ENCODE measurements at places on chromosomes 12 and 14. TPM values are rescaled to one million over a fixed set of nuclear protein-coding genes. Genes with fewer than 3 reads are reported as not detected.
A peak's percentile ranks its signal among the peaks of the same experiment; 100 is the strongest.

DNA sequence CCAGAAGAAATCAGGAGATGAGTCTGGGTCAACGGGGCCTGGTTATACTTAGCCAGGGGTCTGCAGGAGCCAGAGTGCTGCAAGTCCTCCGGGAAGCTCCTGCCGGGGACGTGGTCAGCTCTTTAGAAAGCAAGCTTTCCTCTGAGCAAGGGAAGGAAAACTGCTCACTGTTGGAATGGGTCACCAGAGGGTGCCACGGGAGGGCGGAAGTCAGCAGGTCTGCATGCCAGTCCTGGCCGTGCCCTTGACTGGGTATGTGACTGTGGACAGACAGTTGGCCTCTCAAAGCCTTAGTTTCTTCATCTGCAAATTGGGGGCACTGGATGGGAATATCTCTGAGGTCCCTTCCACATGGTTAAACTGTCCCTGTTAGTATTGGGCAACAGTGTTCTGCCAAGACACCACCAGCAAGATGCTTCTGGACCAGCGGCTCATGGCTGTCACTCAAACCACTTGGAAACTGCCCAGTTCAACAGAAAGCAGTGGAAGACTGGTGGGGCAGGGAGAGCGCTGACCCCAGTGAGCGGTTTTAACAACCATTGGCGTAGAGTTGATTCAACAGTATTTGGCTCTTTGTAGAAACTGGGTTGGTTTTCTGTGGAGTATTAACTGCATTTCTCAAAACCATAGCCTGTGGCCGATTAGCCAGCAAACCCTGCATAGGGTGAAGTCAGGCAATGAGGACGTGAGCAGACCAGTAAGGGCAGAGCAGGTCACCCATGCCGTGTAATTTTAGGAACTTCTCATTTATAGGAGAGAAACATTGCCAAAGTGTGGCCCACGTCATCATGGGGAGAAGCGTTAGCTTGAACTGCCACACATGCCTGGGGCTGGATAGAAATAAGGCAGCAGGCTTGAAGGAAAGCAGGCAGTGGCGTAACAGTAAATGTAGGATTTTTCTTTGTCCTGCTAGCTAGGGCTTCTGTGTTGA is 163.9 kb upstream of the PRMT8 start:
- no peak overlapping the region for H3K27ac ChIP-seq
- no peaks in the 10 kb centered on the region for H3K36me3 ChIP-seq
- H3K27me3 ChIP-seq = no peaks in the 10 kb centered on the region

DNA sequence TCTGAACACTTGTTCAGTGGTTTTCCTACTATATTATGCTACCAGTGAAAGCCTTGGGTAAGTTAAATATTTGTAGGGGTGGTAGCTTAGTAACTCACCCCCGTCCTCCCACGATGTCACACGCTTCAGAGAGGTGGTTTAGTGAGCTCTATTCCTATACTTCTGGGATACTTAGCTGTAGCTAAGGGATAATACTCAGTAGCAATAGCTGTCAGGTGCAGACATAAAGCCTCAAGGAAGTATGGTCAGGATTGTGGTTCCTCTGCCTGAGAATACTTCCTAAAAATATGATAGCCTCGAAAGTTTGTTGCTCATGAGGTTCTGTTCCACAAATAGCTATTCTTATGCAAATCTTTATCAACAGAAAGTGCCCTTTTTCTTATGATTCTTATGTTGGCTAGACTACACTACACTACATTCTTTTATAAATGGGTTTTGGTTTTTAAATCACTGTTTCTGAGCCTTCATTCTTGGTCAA is 11.9 kb downstream of the DLST start:
- H3K27ac ChIP-seq = no peak overlapping the region
- H3K27me3 ChIP-seq = no peaks in the 10 kb centered on the region
- H3K4me1 ChIP-seq = no peaks in the 10 kb centered on the region
- no peak overlapping the region for H3K4me3 ChIP-seq
- peaks cover 17% of the 10 kb centered on the region for H3K36me3 ChIP-seq
- DNase-seq = no peak

Gene IL26
- not detected for total RNA-seq

DNA sequence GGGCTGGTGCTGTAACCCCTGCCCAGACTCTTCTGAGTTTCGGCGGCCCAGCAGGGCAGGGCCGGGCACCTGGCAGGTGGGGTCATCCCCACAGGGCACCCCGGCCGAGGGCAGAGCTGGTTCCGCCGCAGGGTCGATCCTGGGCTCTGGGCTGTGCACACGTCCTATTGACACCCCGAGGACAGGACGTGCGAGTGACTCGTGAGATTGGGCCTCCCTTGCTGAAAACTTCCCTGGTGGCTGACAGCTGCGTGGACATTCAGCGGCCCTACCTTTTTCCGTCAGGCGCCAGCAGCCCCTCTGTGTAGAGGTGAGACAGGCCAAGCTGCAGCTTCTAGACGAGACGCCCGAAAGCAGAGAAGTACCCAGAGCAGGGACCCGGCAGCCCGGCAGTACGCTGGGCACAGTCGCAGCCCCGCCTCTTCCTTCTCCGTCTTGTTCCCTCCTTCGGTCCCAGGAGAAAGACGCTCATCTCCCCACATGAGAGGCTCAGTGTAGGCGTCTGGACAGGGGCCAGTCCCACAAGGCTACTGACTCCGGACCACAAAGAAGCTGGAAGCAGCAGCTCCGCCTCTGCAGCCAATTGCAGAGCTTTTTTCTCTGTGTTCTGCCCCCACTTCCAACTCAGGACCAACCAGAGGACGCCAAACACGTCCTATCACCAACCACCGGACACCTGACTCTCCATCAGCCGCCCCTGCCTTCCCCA is at the start of gene LRCOL1:
Gene LRCOL1 (minus strand): TSS at position 532 of the 709 bp plus-strand sequence. CDS start 4,331 bp downstream, outside the sequence.
- H3K27me3 ChIP-seq = no peaks in the 10 kb centered on the region
- no peak for DNase-seq
- no peaks in the 10 kb centered on the region for H3K4me1 ChIP-seq
- H3K4me3 ChIP-seq = no peak within 1 kb of the TSS
- no peak within 1 kb of the TSS for H3K27ac ChIP-seq

Gene SMAGP
- 8.4 TPM for total RNA-seq

Gene G2E3
- total RNA-seq = 15.9 TPM

Gene SOX5
- 54.2 TPM for total RNA-seq

DNA sequence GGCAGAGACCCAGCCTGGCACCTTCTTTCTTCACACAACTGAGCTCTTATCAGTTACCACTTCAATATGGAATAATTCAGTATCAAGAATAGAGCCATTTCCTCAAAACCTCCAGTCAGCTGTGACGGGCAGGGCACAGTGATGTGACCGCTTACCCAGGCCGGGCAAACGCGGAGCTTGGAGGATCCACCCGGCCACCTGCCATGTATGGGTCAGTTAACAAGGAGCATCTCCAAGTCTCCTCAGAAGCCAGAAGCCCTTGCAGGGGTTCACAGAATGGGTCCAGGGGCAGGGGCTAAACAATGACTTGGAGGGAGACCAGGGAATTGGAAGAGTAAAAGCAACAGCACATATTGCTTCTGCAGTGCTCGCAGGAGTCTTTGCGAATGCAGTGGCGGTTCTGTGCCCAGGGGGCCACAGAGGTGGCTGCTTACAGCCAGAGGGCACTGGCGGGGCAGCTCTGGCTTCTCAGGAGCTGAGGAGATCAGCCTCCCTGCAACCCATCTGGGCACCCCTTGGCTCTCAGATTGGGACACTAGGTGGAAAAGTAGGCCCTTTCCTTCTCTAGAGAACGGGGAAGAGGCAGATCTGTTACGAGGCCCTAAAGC is 162.3 kb downstream of the CALM1 start:
- no peaks in the 10 kb centered on the region for H3K4me1 ChIP-seq
- H3K4me3 ChIP-seq = no peak overlapping the region
- DNase-seq = peak; percentile 33

- no peaks in the 10 kb centered on the region for H3K4me1 ChIP-seq
- no peak overlapping the region for H3K4me3 ChIP-seq
- H3K27me3 ChIP-seq = no peaks in the 10 kb centered on the region
- no peak overlapping the region for H3K27ac ChIP-seq
Measured at GRCh38 chr14:50612806-50613205, 52.9 kb downstream of the ATL1 start.

DNA sequence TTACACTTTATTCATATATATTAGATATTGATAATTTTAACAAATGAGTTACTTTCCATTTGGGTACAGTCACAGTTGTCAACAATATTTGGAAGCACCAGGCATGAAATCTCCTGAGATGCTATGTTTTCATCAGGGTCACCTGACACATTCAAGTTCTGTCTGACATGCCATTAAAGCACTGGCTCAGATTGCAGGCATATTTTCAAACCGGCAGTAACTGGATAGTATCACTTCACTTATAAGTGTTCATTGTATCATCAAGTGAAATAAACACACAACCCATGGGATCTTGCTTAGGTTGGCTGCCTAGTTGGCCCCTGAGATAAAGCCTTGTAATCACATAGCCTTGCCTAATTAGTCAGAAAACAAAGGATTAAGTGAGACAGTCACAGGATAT is 4.8 kb downstream of the IFNG start:
- H3K36me3 ChIP-seq = no peaks in the 10 kb centered on the region
- no peak overlapping the region for H3K4me3 ChIP-seq
- H3K27me3 ChIP-seq = no peaks in the 10 kb centered on the region
- no peaks in the 10 kb centered on the region for H3K4me1 ChIP-seq

Gene CCNB1IP1
- 34.6 TPM for total RNA-seq

DNA sequence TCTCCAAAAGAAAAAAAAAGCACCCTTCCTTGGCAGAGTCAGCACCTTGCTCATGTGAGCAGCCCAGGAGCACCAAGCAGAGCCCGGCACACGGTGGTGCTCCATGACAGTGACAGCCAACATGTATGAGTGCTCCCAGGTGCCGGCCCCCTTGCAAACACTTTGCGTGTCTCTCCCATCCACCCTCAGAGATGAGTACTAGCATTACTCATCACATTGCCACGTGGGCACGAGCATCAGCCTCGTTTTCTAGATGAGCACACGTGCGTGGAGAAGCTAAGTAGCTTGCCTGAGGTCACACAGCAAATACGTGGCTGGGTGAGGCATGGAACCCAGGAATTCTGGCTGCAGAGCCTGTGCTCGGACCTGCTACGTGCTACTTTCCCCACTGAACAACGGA is 177.9 kb upstream of the PRMT8 start:
- no peaks in the 10 kb centered on the region for H3K36me3 ChIP-seq
- H3K4me1 ChIP-seq = no peaks in the 10 kb centered on the region
- H3K27me3 ChIP-seq = no peaks in the 10 kb centered on the region

GRCh38 chr14:54567224-54567638 is 303 bp downstream of the SAMD4A start:
- H3K27me3 ChIP-seq = no peaks in the 10 kb centered on the region
- peak overlapping the region; percentile 95 for H3K27ac ChIP-seq
- H3K36me3 ChIP-seq = no peaks in the 10 kb centered on the region
- H3K4me1 ChIP-seq = no peaks in the 10 kb centered on the region
- H3K4me3 ChIP-seq = peak overlapping the region; percentile 98
- peak; percentile 82 for DNase-seq

Gene IRAK3
- 29.7 TPM for total RNA-seq

DNA sequence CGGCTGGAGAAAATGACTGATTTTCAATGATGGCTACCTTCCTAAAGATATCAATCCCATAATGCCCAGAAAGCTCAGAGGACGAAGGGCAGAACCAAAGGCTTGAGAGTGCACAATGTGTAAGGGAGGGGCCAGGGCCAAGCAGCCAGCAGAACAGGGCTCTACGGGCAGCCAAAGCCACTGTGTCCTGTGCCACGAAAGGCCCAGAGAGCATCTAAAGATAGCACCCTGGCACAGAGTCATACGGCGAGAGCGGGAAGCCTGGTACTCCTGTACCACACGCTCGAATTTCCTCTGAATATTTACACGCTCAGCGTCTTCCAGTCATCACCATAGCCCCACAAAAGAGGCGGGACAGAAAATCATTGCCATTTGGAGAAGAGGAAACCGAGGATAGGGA is 39.5 kb downstream of the PRMT8 start:
- no peak overlapping the region for H3K27ac ChIP-seq
- H3K4me3 ChIP-seq = no peak overlapping the region
- H3K27me3 ChIP-seq = no peaks in the 10 kb centered on the region
- DNase-seq = no peak

DNA sequence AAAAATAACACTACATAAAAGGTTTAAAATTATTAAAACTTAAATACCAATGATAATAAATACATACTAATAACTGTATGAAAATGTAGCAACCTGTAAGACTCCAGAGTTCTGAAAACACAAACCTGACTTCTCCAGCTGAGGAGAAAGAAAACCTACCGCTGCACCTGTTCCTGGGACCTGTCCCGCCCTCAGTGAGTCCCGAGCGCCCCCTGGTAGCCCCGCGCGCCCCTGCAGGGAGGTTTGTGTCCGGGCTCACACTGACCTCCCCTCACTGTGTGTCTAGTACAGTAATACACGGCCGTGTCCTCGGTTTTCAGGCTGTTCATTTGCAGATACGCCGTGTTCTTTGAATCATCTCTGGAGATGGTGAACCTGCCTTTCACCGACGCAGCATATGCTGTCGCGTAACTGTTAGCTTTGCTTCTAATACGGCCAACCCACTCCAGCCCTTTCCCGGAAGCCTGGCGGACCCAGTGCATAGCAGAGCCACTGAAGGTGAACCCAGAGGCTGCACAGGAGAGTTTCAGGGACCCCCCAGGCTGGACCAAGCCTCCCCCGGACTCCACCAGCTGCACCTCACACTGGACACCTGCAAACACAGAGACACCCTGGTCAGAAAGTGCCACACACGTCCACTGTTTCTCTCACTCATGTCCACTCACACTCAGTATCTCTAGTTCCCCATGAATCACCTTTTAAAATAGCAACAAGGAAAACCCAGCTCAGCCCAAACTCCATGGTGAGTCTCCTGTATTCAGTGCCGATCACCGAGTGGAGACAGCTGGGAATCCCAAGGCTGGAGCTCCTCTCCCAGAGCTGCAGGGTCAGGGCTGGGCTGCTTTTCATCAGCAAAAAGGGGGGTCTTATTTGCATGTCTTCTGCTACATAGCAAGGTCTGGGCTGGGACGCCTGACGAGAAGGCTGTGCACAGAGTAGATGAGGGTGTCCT is 1276.3 kb downstream of the TMEM121 start:
- no peak for DNase-seq
- H3K4me1 ChIP-seq = no peaks in the 10 kb centered on the region
- H3K27ac ChIP-seq = no peak overlapping the region
- H3K27me3 ChIP-seq = no peaks in the 10 kb centered on the region

Gene SDS
- 1.8 TPM for total RNA-seq

- no peak for DNase-seq
- no peak overlapping the region for H3K27ac ChIP-seq
- no peaks in the 10 kb centered on the region for H3K36me3 ChIP-seq
- no peak overlapping the region for H3K4me3 ChIP-seq
- no peaks in the 10 kb centered on the region for H3K27me3 ChIP-seq
Measured at GRCh38 chr12:89651192-89651591, 57.4 kb downstream of the ATP2B1 start.

- H3K36me3 ChIP-seq = no peaks in the 10 kb centered on the region
- no peaks in the 10 kb centered on the region for H3K27me3 ChIP-seq
- no peak for DNase-seq
- no peak overlapping the region for H3K4me3 ChIP-seq
- no peak overlapping the region for H3K27ac ChIP-seq
Measured at GRCh38 chr12:87812681-87813080, 216.5 kb downstream of the C12orf50 start.

Gene TAS2R43
- 2.2 TPM for total RNA-seq

Measured in aorta (tissue), 5 donors.